Erythroblast (primary cell): ENCODE measurements at places on chromosomes 12 and 14.
A peak's percentile ranks its signal among the peaks of the same experiment; 100 is the strongest.

GRCh38 chr14:64719601-64720000 is 15.4 kb downstream of the PLEKHG3 start:
- no peak for DNase-seq

DNA sequence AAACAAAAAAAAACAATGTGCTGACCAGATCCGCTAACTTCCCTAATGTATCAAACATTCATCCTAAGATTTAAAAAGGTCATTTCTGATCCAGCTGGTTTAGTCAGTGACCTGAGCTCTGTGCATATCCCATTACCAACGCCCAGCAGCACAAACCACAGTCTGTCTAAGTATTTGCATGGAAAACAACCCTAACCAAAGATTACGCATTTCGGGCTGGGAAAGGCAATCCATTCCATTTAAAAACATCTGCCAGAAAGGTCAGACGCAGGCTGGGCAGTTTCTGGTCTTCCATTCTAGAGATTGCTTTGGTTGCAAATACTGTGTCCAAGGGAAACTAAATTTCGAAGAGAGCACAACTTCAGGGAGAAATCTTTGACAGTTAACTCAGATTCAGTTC is 234.9 kb downstream of the FLRT2 start:
- DNase-seq: no peak

- no peak for DNase-seq
Observed at GRCh38 chr14:102229071-102229738, 75.8 kb downstream of the MOK start.

- DNase-seq: no peak
Observed at GRCh38 chr12:3136641-3137267, 59.6 kb downstream of the TSPAN9 start.

- no peak for DNase-seq
Observed at GRCh38 chr14:63287666-63288483, 30.9 kb downstream of the GPHB5 start.

- DNase-seq: no peak
Observed at GRCh38 chr12:92381856-92382255, 236.2 kb upstream of the BTG1 start.

- no peak for DNase-seq
Observed at GRCh38 chr12:19893514-19893913, 454.2 kb downstream of the AEBP2 start.

DNA sequence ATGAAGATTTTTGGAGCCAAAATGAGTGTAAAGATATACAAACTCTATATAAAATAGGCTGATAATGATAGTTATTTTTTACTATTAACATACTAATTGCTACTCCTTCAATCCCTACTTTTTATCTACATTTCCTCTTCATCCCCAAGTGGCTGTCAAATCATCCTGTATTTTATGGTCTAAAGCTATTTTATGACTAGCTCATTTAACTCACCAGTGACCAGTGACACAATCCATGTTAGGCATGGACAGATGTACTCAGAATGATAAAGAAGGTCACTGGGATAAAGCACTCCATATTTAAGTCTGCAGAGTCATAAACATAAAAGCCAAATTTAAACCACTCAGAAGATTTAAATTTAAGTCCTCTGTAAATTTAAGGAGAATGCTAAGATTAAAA is 183.0 kb downstream of the MED13L start:
- peak; percentile 63 for DNase-seq

DNA sequence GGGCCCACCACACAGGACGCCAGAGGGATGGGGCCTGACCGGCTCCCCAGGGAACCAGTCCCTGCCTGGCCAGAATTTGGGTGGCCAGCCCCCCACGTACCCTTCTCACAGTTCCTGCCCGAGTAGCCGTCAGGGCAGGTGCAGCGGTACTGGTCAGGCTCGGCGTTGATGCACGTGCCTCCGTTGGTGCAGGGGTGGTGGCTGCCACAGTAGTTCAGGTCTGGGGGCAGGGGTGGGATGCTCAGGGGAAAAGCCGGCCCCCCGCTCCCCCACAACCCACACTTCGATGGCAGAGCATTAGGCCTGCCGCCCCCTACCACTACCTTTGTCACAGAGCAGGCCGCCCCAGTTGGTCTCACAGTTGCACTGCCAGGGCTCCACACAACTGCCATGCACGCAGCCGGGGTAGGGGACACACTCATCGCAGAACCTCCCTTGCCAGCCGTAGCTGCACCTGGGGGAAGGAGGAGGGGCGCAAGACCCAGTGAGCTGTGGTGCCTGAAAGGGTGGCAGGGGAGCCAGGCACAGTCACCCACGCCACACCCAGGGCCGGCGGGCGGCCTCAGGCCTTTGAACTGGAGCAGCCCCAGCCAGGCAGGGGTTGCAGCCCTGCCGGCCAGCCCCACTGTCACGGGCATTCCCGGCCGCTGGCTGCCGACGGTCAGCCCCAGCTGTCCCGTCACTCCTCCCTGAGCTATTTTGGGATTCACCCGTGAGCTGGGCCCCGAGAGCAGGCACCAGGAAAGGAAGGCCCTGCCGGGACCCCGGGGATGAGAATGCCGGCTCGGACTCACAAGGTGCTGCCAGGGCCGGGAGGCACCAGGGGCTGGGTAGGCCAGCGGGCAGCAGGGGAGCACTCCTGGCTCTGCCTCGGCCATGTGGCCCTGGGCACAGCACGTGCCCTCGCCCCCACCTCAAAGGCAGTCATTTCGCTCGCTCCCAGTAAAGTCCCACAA is 16.5 kb downstream of the JAG2 start:
- no peak for DNase-seq

GRCh38 chr12:130698106-130698505 is 18.0 kb downstream of the RIMBP2 start:
- DNase-seq: no peak

GRCh38 chr12:100669922-100670321 is 96.4 kb downstream of the GAS2L3 start:
- no peak for DNase-seq

- DNase-seq: no peak
Observed at GRCh38 chr12:15152868-15153267, 68.3 kb downstream of the RERG start.

DNA sequence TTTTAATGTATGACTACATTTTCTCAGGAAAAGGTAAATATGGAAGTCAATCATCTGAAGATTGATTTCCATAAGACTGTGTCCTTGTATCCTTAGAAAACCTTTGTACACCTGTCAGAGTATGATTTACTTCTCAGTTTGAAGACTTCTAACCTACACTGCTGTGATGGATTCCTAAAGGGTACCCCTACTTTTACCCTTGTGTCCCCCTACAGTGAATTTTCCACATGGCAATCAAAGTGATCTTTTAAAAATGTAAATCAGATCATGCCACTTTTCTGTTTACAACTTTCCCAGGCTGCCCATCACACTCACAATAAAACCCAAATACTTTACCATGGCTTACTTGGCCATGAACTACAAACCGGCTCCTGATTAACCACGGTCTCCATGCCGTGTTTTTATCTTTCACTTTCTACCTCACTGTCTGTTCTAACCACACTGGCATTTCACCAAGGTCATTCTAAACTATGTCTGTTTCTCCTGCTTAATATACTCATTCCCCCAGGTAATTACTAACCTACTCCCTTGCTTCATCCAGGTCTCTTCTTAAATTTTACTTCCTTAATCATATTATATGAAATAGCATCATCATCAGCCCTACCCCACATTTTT is 8.1 kb downstream of the DNAI7 start:
- DNase-seq: no peak

DNA sequence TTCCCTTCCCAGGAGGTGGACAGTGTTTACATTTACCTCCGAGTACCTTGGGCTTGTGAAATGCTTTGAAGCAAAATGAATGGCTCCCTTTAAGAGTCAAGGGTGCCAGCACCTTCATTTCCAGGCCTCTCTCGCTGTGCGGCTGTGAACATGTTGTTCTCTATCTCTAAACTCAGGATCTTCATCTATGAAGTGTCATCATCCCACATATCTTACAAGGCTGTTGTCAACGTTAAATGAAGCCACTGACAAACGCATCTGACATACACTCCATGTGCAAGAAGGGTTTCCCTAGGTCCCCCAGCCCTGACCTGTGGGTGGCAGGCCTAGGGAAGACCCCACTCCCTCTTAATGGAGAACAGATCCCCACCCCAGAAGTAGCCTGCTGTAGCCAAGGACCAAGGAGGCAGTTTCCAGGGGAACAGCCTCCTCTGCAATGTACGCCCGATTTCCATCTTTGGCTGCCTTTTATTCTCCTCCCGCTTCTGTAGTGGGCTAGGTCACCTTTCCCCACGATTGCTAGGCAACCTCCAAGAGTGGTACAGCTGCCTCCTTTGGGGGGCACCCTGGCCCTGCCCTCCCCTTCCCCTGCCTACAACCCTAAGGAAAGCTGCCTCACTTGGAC is 7.6 kb downstream of the ACTN1 start:
- no peak for DNase-seq

- DNase-seq: no peak
Observed at GRCh38 chr14:53855127-53855526, 101.5 kb downstream of the BMP4 start.

DNA sequence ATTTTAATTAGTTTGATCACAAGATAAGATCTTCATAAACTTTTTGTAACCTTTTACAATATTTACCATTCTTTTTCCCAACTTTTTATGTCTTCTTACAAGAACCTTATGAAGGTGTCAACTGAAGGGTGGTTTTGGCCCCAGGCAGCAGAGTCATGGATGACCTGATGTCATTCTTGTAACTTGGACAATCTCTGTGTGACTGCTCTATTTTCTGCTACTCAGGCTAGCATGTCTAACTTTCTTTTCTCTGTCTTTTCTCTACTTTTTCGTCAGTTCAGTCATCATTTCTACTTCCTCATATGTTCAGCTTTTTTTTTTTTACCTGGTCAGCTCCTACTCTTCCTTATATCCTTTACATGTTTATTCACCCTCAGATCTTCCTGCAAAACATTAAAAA is 150.7 kb upstream of the PTPRQ start:
- DNase-seq: no peak
